ENCODE measurements at places on chromosomes 16 and 17. TPM values are rescaled to one million over a fixed set of nuclear protein-coding genes. Genes with fewer than 3 reads are reported as not detected.

Gene CCL2
- total RNA-seq, result 310 TPM

Gene ABI3
- total RNA-seq, result 7.3 TPM

Gene PIK3R5
- total RNA-seq, result not detected

Gene IFI35
- total RNA-seq, result 21.9 TPM

Gene OR4D1
- total RNA-seq, result not detected

Gene ZSCAN10
- total RNA-seq, result not detected

Gene MYLK3
- 0.50 TPM for total RNA-seq

Gene KCNAB3
- 0.49 TPM for total RNA-seq

Gene KCNH4
- 0.19 TPM for total RNA-seq

Gene TEX14
- total RNA-seq, result under 0.01 TPM

Gene TVP23A
- not detected for total RNA-seq

Gene TERB1
- total RNA-seq, result 0.06 TPM

Gene C16orf96
- not detected for total RNA-seq

Gene TMC5
- total RNA-seq, result not detected

Gene WDR90
- 10.0 TPM for total RNA-seq

Gene SHCBP1
- 17.8 TPM for total RNA-seq

Gene GPR142
- 0.16 TPM for total RNA-seq

Gene KCTD19
- total RNA-seq, result 0.16 TPM

Gene IL17C
- total RNA-seq, result not detected

Gene WDR45B
- 37.4 TPM for total RNA-seq

Gene CES5A
- not detected for total RNA-seq

Gene ENO3
- 1.6 TPM for total RNA-seq

Gene SLC38A8
- total RNA-seq, result not detected

Gene CACNG4
- total RNA-seq, result not detected

Gene TBC1D16
- total RNA-seq, result 54.9 TPM

Gene TPSD1
- not detected for total RNA-seq

Gene HS3ST3B1
- total RNA-seq, result 0.44 TPM

Gene BOLA2B
- total RNA-seq, result 30.9 TPM

Gene TP53TG3E
- not detected for total RNA-seq

Gene RNF112
- total RNA-seq, result 0.25 TPM
